ENCODE measurements at places on chromosomes 13 and 19.
A peak's percentile ranks its signal among the peaks of the same experiment; 100 is the strongest.

GRCh38 chr19:37342753-37343152 is 28.1 kb upstream of the ZNF527 start:
- DNase-seq: no peak

- DNase-seq: no peak
Observed at GRCh38 chr13:54536112-54536511, 1507.5 kb downstream of the OLFM4 start.

GRCh38 chr13:70125693-70126092 is 17.4 kb upstream of the KLHL1 start:
- DNase-seq: no peak

DNA sequence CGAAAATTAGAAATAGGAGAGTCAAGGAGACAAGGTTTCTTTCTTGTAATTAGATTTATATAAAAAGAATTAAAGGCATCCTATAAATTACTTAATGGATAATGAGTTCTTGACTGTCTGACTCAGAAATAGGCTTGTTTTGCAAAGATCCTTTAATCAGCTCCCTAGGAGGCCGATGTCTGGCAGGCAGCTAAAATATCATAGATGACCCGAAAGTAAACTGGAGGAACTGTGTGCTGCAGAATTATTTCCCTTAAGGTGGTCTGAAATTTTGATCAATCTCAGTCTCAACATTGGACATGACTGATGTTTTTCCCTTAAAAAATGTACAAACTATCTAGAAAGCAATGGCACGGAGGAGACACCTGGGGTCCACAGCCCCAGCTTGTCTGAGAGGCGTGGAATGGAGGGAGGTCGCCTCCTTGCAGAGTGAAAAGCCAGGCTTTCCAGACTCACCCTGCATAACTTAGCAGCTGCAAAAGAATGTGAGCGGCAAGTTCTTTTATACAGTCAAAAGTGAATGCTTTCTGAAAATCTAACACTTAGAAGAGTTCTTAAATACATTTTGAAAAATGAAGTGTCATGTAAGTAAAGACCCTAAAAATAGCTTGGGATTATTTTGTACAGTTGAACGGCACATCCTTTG is 44.8 kb downstream of the MBNL2 start:
- DNase-seq: no peak

- no peak for DNase-seq
Observed at GRCh38 chr19:12838886-12839756, 806 bp downstream of the MAST1 start.

DNA sequence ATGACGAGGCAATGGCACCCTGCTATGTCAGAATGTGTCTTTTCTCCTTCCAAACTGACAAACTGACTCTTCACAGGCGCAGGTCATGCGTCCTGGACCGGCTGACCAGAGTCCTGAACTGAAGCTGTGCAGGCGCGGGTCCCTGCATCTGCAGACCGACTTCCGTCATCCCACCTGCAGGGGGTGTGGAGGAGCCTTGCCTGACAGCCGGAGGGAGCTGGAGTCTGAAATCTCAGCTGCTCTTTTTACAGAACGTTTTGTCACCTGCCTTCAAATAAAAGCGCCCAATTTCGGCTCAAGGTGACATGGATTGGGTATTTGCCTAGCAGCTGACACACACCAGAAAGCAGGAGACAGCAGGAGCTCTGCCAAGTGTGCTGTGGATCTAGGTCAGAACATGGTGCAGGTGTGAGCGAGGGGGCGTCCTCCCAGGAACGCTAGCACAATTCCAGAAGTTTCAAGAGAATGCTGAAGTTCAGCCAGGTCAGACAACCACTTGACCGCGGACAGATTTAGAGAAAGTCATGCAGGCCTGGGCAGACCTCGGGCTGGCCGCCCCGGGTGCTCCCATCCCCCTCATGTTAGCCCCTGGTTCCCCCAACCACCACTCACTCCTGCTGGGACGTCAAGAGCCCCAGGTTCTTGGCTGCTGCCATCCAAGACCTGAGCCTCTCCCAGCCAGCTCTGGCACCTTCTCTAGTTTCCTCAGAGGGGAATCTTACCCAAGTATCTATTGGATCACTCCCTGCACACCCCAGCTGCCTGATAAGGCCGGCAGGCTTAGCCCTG is 32.8 kb downstream of the ELL start:
- no peak for DNase-seq

DNA sequence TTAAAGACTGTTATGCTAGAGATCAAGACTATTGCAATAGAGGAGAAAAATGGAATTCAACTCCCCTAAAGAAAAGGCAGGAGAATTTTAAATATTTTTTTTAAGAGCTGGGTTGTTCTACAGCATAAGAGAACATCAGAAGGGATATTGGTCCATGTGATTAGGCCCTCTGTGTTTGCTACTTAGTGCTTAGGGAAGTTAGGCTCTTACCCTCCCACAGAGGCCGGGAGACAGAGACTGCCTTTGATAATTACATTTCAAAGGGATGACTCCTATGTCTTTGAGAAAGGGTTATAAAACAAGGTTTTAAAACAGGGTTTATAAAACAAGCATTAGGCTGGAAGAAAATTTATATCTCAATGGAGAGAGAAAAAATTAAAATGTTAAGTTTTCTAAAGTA is 1248.1 kb upstream of the PCDH20 start:
- no peak for DNase-seq

DNA sequence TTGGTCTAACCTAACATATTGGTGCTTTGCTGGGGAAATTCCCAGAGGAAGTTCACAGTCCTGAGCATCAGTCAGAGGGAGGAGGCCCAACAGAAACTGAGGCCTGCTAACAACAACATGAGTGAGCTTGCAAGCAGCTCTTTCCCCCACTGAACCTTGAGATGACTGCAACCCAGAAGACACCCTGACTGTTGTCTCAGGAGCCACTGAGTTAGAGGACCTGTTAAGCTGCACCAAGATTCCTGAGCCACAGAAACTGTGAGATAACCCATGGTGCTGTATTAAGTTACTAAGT is 193.2 kb upstream of the UBL3 start:
- DNase-seq: no peak

DNA sequence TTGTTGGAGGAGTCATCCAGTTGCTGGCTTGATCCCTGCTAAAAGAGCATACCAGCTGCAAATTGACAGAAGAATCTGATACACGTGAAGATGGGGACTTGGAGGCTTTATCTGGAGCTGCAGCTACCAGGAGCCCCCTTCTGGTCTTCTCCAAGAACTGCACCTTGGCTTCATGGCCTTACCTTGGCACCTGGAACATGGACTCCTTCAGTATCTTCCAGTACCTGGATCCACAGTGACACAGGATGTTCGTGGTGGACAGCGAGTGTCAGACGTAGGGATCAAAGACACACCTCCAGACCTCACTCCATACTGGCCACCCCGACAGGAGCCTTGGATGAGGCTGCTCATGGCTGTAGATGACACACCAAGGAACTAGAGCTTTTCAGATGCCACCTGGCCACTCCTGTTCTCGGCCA is 9.9 kb upstream of the ACSBG2 start:
- peak; percentile 47 for DNase-seq

- DNase-seq: no peak
Observed at GRCh38 chr19:28874742-28875141, 338.2 kb downstream of the UQCRFS1 start.

DNA sequence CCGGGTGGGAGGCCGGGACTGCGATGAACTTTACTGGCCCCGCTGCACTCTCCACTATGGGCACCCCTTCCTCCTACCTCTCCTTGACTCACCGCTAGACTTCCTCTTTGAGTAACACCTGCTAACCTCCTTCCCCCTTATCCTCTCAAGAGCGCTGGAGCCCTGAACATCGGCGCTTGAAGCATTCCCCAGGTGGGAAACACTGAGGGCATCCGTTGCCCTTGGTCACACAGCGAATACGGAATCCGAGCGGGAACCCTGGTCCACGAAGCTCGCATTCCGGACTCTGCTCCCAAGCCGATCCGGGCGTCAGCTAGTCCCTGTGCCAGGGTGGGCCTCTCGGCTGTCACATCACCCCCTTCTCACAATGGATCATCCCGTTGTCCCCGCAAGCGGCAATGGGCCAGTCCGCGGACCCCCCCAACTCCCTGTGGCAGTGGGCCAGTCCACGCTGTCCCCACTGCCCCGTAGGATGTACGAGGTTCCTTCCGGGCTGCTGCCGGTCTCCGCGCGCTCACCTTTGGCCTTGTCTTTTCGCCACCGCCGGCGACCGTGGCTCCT is 4.2 kb downstream of the LIPE start:
- DNase-seq: no peak

DNA sequence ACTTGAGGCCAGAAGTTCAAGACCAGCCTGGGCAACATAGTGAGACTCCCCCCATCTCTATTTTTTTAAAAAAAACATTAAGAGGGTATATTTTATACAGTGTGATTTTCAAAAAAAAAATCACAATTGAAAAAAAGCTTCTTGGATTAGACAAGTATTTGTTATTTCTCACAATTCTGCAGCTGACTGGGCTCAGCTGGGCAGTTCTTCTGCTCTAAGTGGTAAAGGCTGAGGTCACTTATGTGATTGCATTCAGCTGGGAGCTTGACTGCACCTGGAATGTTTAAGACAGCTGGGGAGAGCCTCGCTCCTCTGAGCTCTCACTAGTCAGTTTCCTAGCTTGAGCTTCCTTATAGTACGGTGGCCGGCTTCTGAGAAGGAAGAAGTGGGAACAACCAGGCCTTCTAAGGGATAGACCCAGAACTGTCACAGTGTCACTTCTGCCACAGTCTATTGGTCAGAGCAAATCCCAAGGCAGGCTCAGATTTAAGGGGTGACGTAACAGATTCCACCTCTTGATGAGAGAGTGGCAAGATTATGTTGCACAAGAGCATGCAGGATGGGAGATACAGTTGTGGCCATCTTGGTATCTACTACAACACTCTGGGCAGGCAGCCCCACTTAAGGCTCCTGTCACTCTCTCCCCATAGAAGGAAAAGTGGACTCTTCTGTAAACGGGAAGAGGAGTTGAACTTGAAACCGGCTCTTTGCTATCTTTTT is 19.7 kb upstream of the IRGC start:
- no peak for DNase-seq

DNA sequence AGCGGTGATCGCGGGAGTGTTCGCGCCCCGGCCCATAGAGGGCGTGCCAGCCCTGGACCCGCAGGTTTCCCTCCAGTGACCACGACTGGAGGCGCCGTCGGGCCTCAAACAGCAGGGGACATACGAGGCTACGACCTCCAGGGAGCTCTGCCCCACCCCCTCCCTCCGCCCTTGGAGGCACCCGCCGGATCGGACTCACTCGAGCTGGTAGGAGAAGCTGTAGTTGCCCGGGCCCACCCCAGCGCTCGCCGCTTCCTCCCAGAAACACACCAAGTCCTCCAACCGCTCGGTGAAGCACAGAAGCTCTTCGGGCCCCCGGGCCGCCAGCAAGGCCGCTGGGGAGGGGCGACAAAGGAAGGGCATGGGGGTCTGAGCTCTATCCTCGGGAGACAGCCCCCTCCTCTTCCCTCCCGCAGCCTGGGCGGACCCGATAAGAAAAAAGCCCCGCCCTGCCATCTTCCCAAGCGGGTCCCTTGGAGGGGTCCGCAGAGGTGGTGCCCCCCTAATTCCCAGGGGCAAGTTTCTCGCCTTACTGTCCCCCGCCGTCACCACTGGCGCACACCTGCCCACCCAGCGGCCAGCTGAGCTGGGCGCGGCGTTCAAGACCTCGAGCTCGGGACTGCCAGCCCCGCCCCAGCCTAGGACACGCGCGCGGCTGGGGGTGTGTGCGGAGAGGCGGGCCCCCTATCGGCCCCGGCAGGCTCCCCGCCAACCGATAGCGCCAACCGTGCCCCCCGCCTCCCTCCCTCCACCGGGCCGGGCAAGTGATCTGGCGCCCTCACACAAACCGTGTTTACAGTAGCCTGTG is 1.0 kb downstream of the EPOR start:
- peak; percentile 20 for DNase-seq

GRCh38 chr13:81597101-81597500 is 1256.2 kb upstream of the SPRY2 start:
- no peak for DNase-seq

DNA sequence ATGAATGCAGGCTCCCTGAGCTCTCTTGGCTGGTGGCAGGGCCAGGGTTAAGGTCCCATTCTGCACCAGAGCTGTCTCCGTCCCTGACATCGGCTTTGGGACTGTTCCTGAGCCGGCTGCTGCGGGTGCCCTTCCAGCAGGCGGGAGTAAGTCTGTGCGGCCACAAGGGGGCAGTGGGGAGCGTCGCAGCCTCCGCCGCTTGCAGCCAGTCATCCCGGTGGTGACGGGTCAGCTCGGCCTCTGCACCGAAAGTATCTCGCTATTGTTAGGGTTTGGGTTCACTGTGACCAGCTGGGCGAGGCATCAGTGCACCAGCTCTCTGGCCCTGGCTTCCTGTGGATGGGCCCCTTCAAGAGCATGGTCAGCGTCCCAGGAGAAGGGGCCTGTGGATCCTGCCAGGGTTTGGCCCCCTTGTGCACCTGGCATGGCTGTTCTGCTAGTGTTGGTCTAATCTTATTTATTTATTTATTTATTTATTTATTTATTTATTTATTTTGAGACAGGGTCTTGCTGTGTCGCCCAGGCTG is 15.1 kb downstream of the NDUFB7 start:
- DNase-seq: peak; percentile 47

DNA sequence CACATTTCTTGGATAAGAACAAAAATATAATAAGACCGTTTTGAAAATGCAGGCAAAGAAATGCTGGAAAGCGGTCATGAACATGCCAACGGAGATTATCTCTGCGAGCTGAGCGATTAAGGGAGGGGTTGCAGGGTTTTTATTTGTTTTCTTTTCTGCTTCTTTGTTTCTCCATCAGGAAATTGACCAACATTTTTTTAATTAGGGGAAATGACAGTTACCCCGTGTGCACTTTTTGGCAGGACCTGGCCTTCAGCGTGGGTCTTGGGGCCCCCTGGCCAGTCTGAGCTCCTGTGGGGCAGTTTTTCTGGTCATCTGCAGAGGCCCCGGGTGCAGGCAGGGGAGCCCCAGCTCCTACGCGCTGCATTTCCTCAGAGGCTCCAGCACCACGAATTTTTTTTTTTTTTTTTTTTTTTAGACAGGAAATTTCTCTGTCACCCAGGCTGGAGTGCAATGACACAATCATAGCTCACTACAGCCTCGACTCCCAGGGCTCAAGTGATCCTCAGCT is 31.3 kb upstream of the HOMER3 start:
- DNase-seq: no peak

GRCh38 chr13:85825454-85825853 is 26.2 kb upstream of the SLITRK6 start:
- no peak for DNase-seq

GRCh38 chr19:5407356-5407755 is 47.9 kb upstream of the ZNRF4 start:
- DNase-seq: no peak
